Hepatic stellate cell (primary cell): ENCODE measurements at places on chromosomes 3 and 15.
A peak's percentile ranks its signal among the peaks of the same experiment; 100 is the strongest.

GRCh38 chr3:150330872-150331271, 77.2 kb upstream of the TSC22D2 start:
- no peak for DNase-seq

GRCh38 chr15:90814191-90814821, 54.1 kb upstream of the FURIN start:
- DNase-seq = no peak

GRCh38 chr3:40308725-40309417, 636 bp upstream of the EIF1B start:
- no peak for DNase-seq

DNA sequence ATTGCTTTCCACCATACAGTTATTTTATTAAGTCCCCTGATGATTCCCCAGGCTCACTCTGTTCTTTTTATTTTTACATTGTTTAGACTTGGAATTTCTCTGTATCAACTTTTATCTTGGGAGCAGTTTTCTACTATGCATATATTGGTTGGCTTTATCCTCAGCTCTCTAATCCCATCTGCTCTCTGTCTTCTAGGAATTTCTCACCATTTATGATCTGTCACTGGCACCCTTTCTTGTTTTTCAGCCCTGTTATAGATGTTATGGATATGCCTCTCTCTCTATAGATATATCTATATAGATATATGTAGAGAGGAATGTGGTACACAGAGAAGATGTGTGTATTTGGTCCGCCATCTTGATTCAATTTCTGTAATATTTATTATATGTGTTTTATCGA, 90.5 kb downstream of the SH3GL3 start:
- no peak for DNase-seq

DNA sequence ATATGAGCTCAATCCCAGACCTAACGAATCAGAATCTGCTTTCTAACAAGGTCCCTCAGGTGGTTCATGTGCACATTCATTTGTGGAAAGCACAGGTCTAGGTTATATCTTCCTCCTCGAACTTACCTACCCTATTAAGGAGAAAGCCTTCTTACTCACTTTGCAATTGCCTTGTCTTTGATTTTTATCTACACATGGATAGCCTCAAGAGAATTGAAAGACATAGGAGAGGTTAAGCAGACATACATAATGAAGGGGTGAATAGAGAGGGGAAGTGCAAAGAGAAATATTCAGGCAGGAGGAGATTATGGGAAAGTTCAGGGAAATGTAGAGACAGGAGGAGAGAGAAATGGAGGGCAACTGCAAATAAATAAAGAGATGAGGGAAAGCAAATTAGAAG, 422.9 kb upstream of the ADAMTS9 start:
- DNase-seq = no peak

DNA sequence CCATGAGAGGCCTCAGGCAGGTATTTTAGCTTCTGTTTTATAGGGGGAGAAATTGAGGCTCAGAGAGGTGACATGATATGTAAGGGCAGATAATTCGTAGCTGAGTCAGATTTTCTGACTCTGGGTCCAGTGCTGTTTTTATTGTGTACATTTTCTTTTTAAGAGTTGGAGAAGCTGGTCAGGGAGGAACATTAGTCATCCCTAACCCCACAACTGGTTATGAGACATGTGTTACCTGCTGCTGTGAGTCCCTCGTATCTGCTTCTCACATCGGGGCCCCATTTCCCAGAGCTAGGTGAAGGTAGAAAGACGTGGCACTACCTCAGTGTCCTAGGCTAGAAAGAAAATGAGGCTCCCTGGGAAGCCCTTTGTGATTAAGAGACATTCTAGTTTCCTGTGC, 28.6 kb downstream of the GALNT15 start:
- peak; percentile 60 for DNase-seq

GRCh38 chr15:80350941-80351610, 53.1 kb upstream of the ARNT2 start:
- DNase-seq = no peak

DNA sequence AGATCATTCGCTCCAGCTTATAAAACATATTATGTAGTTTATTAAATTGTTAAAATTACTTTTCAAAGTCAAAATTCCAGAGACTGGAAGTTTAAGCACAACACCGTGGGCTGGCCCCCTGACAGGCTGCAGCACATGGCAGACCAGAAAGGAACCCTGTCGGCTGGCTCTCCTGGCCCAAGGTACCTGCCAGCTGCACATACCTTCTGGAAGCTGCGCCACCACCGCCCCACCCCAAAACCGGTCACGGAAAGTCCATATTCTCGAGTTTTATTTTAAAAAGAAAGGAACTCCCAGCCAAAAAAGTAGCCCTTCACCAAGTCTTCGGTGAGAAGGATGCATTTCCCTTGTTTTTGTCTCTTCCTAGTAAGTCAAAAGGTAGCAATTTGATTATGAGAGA, 94.6 kb downstream of the FOXP1 start:
- no peak for DNase-seq

GRCh38 chr3:29286478-29287240, 5.8 kb downstream of the RBMS3 start:
- no peak for DNase-seq

DNA sequence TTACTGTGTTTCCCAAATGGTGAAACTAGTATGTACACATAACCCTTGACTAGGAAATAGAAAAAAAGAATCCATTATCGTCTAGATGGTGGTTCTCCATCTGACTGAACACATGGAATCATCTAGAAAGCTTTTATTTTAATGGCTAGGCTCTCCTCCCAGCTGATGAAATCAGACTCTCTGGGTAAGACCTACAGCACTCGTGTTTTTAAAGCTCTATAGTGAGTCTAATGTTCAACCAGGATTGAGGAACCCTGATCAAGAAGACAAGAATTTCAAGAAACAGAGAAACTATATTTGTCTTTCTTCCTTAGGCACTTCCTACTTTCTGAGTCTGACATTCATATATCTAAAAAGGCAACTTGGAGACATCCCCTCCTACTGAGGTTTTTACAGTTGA, 118.8 kb downstream of the TMCO5A start:
- DNase-seq = no peak

DNA sequence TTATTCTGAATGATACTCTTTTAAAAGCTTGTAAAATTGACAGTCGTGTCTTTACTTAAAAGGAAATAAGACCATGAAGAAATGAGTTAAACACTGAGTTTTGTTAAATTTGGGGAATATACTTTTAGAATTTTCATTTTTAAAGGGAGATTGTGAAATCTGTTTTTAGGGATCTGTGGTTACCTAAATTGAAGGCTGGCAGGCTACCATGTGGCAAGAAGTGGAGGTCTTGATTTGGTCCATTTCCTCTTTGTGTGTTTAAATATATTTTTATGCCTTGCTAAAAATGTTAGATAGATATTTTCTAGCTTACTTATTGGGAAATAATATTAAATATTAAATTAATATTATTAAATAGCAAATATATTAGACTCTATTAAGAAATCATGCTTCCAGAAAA, 36.6 kb upstream of the SLC22A13 start:
- DNase-seq = no peak

- no peak for DNase-seq
Measured at GRCh38 chr3:48190911-48191310, 2.7 kb upstream of the CDC25A start.

DNA sequence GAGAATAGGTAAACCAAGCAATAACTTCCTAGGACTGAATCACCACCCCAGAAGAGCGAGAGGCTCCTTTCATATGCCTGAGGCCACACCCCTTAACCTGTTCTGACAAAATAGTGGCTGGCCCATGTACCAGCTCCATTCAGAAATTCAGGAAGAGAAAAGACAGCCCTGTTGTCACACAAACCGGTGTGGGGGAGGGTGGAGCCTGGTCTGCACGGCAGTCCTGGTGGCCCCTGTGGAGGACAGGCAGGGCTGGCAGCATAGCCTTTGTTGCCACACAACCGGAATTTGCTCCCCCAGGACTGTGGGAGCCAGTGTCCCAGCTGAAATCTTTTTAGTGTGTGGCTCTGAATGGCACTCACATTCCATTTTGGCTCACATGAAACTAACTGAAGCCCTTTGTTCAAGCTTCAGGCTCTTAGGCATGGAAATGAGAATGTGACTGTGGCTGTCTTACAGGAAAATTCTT, 23.8 kb downstream of the RLBP1 start:
- no peak for DNase-seq

DNA sequence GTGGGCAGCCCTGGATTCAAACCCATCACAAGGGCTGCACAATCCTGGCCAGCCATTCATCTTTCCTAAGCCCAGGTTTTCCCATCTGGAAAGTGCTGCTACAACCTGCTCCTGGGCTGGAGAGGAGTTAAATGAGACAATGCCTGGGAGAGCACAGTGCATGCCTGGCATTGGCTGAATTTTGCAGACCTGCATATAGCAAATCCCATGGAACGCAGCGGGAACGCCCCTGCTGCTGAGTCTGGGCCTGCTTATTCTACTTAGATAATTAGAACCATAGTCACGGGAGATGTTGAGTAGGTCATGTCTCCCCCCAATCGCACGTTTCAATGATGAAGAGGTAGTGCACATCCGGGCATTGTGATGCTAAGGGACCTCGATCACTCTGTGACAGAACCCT, 46.6 kb downstream of the ABTB1 start:
- no peak for DNase-seq

DNA sequence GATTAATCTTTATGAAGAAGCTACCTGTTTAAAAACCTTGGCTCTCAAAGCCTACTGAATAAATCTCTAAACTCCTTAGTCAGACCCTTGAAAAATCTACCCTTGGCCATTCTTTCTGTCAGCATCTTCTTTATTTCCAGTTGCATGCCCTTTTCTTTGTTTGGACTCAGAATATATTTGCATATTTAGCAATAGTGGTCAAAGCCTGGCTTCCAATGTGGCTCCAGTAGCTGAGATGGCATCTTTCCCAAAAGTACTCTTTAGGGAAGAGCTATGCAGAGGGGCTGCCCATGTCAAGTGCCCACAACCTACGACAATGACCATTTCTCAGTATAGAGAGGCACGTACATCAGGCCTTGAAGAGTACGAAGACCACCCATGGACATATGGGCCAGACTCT, 47.2 kb downstream of the TLNRD1 start:
- no peak for DNase-seq

- no peak for DNase-seq
Measured at GRCh38 chr15:66016199-66016598, 146.9 kb downstream of the RAB11A start.

DNA sequence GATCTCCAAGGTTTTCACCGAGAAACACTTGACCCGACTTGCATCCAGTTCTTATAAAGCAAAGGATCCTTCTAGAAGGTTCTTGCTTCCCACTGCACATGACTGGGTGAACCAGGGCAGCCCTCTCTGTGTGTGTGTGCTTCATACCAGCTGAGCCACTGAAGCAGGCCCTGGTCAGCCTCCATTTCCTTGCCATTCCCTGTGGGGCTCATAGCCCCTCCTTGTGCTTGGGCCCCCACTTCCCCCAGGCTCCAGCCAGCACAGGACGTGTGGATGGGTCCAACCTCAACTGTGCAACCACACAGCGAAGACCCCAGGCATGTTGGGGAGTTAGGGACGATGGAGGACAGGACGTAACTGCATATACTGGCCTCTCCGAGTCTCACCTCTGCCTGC, 15.5 kb downstream of the KLF15 start:
- DNase-seq = no peak

- no peak for DNase-seq
Measured at GRCh38 chr3:49855662-49856061, 702 bp downstream of the TRAIP start.

- no peak for DNase-seq
Measured at GRCh38 chr15:36826948-36827347, 247.5 kb downstream of the CDIN1 start.

DNA sequence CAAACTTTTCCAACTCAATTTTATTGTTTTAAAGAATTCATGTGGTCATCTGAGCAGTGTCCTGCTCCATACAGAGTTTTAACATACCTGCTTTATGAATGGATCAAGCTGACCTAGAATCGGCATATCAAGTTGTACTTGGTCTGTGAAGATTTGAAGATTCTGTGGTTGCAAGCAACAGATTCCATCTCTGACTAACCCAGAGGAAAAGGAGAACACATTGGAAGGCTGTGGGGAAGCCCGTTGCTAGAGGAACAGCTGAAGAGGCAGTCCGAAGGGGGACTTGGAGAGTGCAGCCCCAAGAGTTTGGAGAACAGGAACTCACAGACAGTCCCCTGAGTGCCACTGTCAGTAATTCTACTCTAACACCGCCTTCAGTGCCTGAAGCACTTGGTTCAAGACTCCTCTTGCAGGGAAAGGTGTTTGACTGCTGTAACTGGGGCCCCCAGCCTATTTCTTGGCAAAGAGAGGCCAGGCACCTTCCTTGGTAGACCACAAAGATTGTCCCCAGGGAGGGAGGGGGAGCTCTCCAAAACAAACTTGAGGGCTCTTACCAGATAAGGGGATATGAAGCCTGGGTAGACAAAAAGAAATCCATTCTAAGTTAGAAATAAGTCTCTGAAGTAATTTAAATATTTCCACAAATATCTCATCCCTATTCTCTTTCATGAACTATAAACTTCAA, 88.8 kb downstream of the LARS2 start:
- no peak for DNase-seq

- DNase-seq = no peak
Measured at GRCh38 chr3:47704237-47704612, 77.5 kb downstream of the SMARCC1 start.

- no peak for DNase-seq
Measured at GRCh38 chr3:159781867-159782266, 206.8 kb upstream of the IL12A start.

DNA sequence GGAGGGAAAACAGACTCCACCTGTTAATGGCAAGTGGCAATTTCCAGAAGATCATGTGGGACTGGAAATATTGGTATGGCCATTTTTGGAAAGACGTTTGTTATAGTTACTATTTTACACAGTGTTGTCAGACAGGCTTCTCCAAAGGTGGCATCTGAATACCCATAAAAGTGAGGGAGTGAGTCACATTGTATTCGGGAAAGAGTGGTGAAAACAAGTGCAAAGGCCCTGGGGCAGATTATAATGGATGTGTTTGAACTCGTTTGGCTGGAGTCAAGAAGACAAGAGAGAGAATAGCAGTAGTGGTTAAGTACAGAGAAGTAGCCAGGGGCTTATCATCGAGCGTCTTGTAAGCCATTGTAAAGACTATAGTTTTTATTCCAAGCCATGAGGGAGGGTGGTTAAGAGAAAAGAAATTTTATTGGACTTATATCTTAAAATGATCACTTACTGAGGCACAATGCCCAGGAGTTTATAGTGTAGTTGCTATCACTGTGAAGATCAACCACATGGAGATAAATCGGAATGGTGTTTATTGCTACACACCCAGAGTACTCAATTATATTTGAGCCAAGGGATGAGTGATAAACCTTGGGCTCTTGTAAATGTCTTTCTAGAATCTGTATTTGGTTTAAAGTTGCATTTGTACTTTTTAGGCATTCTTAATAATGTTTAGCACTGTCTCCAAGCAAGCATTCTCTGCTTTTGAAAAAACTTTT, 212.8 kb upstream of the KBTBD8 start:
- DNase-seq = no peak

DNA sequence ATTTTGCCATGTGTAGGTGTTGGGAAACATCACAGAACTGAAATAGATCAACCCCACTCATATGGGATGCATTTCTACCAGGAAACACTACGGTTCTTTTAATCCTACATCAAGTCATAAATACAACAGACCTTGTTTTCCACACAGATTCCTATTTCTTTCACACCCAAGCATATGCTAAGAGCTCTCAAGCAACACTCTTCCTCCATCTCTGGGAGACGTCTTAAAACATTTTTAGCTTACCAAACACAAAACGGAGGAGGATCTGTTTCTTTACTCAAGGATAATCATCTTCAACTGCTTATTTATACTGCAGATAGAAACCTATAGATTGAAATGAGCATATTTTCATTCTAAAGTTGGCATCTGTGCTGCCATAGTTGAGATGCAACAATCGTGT, 5.1 kb downstream of the GJD2 start:
- no peak for DNase-seq
